ENCODE measurements at places on chromosomes 1 and 21.

DNA sequence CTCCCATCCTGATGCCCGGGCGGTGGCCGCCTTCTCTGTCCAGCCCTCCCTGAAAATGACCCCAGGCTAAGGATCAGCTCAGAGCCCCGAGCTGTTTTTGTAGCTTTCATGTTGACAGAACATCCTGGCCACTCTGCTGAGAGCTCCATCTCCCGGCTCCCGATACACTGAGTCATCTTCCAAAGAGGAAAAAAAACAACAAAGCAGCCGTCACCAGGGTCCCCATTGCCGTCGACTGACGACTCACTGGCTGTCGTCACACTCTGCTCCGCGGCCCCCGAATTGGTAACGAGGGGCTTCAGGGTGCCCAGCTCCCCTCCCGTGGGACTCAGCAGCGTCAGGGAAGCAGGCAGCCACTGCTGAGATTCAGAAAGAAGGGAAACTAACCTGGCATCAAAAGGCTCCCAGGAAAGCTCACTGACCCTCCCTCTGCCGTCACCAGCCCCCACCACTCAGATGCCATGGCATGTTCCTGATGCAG is 67.2 kb downstream of the CD46 start:
- DNase-seq = no peak

DNA sequence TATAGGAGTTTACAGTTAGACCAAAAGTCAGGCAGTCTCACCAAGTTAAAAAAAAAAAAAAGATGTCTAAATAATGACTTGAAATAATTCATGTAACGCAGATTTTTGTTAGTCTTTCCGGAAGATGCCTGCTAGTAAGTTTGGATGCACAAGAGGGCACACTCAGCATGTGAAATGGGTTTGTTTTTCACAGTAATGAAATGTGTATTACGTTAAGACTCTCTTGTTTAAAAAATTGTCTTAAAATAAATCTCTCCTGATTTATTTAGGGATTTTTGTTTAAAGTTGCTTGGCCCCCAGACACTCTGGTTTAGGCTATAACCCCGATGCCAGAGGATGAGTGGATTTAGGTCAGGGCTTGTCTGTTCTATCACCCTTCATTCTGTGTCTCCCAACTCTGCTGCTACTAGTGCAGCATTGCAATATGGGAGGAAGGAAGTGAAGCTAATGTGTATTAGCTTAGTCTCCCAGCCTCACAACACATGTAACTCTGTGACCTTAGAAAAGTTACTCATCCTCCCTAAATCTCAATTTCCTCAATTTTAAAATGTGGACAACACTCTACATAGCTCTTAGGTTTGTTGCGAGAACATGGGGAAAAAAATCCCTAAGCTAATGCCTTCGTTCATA is 25.7 kb downstream of the CTH start:
- DNase-seq = no peak

DNA sequence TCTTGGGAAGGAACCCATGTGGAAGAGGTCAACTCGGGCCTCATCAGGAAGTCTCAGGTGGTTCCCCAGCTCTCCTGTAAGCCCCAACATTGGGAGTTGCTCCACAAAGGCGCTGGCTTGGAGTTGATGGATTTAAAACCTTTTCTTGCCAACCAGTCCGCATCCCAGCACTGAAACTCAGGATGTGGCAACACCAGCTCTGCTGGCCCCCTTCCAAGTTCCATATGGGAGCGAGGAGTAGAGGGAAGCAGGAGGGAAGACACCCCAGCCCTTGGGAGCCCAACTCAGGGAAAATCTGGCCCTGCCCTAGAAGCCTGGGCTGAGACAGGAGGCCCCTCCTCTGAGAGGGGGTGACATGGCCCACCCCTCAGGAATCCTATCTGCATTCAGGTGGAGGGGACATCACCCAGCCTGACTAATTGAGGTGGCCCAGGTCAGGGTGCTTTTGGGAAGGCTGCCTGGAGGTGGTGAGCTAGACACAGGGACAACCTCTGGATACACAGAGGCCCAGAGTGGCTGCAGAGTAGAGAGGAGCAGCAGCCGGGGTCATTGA is 33.1 kb upstream of the DMBX1 start:
- DNase-seq = no peak

- DNase-seq = no peak
Measured at GRCh38 chr1:204228896-204229295, 15.1 kb upstream of the GOLT1A start.

- no peak for DNase-seq
Measured at GRCh38 chr1:184352776-184353175, 34.1 kb upstream of the C1orf21 start.

DNA sequence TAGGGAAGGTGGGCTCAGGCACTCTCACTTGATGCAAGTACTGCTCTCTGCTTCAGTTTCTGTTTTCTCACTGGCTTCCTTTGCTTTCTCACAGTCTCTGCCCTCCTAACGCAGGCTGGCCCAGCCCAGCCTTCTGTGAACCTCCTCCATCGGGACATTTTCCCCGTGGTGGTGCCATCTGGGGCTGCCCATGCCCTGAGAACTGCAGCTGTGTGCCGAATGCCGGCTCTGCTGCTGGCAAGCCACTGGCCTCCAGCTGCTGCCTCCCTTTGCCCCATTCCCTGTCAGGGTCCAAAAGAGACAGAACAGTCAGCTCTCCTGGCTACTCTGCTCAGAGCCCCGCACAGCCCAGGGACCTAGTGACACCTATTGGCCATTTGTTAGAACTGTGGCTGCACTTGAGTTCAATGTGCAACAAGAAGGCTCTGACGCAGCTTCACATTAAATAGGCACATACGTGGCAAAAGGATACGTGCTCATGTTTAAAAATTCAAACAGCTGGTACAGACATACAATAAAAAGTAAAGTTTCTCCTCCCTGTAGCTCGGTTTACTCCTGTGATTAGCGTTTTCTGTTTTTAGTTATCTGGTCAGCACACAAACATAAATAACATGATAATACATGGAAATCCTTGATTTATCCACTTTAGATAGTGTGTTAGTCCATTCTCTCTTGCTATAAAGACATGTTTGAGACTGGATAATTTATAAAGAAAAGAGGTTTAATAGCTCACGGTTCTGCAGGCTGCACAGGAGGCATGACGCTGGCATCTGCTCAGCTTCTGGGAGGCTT is 46.6 kb downstream of the FCRL5 start:
- peak; percentile 44 for DNase-seq

GRCh38 chr1:26317612-26318337 is at the start of gene CD52:
Gene CD52 (plus strand): TSS chr1:26317958. CDS start chr1:26318018, 60 bp downstream.
- DNase-seq = peak; percentile 85

DNA sequence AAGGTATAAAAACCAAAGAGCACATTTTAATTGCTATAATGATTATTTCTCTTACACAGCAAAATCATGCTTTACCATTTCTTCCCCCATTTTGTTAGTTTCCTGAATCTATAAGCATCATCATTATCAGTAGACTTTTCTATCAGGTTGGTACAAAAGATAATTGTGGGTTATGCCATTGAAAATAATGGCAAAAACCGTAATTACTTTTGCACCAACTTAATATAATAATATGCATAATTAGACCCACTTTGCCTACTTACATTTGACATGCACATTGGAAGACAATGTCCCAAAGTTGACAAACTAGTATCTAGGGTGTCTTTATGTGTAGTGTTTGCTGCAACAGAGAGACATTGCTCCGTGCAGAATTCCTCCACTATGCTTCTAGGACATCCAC is 594.2 kb downstream of the LMO4 start:
- no peak for DNase-seq

DNA sequence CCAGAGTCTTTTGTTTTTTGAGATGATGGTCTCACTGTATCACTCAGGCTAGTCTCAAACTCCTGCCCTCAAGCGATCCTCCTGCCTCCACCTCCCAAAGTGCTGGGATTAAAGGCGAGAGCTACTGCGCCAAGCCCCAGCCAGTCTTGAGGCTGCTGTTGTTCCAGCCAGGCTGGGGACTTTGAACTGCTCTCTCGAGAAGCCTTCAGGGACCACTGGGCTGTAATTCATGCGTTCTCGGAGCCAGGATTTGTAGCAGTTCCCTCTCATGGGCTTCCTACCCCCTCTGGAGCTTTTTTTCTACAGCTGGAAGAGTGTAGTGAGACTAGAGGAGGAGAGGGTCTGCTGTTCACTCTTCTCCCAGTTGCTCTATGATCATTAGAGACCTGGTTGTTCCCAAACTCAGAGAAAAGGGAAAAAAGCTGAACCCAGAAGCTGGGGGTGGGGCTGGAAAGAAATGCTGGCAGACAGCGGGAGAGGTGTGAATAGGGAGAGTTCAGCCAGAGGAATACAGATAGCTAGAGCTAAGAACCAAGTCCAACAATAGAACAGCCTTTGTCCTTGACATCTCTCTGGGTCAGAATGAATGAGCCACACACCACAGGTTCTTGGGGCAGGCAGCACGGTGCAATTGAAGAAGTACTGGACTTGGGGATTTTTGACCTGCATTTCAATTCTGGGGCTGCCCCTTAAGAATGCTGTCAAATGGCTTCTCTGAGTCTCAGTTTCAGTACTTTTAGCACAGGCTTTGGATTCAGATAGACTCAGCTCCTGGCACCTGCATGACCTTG is 13.2 kb upstream of the SLC41A1 start:
- no peak for DNase-seq

GRCh38 chr1:211480941-211481545 is 10.9 kb downstream of the RD3 start:
- no peak for DNase-seq

DNA sequence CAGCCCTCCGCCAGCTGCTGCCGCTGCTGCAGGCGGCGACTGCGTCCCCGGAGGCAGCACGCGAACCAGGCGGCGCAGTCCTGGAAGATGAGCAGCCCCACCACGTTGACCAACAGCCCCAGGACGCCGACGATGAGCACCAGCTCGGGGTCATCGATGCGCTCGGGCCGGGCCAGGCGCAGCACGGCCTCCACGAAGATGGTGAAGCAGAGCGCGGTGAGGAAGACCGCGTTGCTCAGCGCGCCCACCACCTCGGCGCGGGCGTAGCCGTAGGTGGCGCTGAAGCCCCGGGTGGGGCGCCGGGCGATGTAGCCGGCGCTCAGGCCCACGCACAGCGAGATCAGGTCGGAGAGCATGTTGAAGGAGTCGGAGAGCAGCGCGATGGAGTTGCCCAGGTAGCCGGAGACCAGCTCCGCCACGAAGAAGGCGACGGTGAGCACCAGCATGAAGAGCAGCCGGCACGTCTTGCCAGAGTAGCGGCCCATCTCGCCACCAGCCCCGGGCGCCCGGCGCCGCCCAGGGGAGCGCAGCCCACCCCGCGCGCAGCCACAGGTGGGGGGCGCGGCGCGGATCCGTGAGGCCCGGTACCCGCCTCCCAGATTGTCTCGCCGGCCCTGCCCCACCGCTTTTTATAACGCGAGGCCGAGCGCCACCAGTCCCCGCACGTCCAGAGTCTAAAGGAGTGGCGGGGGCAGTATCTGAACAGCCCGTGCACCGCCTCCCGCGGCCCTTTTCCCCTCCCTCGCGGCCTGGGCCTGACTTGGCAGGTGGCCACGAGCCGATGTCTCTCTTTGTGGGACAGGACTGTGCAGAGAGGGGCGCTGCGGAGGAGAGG is at the start of gene SLC30A10:
SLC30A10 (minus strand) TSS at position 602 of the 835 bp plus-strand sequence; CDS start at position 485, 117 bp downstream.
- peak; percentile 8 for DNase-seq

DNA sequence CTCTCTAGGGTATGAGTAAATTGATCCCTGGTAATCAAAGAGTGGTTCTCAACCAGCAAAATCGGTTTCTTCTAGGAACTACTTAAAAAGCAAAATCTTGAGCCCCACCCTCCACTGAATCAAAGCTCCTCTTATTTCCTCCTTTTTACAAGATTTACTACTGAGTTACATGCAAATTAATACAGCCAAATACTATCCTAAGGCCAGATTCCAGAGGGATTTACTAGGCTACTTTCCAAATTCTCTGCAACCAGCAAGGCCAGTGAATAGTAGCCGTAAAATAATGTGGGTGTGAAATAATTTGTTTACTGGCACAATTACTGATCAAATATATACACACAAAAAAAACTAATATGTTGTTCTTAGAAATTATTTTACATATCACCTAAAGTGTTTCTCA is 1583.8 kb downstream of the NCAM2 start:
- DNase-seq = no peak

DNA sequence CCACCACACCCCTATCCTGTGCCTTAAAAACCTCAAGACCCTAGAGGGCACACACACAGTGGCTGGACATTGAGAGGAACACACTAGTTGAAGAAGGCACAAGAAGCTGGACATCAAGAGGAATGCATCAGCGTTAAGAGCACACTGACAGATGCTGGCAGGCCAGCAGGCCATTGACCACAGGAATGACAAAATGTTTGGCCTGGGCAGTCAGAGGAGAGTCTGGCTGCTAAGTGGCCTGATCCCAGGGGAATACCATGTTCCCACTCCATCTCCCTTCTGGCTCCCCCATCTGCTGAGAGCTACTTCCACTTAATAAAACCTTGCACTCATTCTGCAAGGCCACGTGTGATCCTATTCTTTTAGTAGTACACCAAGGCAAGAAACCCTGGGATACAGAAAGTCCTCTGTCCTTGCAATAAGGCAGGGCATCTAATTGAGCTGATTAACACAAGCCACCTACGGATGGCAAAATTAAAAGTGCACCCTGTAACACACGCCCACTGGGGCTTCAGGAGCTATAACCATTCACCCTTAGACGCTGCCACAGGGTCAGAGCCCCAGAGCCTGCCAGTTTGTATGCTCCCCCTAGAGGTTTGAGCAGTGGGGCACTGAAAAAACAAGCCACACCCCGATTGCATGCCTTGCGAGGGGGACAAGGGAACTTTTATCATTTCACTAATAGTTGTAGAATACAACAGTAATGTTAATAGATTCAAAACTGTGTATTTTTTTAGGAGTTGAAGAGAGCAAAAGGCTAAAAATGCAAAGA is 1216.1 kb upstream of the NCAM2 start:
- no peak for DNase-seq

Measured in activated CD4-positive, alpha-beta T cell treated with anti-CD3 and anti-CD28 coated beads, Interleukin-2, Interleukin-6, amounts not matched to agents 100 ng/mL and 50 ng/mL, durations not matched to agents 16 hours and 8 hours (primary cell).